Activated CD8-positive, alpha-beta memory T cell treated with anti-CD3 and anti-CD28 coated beads, Interleukin-2, amount 50 U/mL, for 4 hours (primary cell): ENCODE measurements at places on chromosomes 1 and 21.

DNA sequence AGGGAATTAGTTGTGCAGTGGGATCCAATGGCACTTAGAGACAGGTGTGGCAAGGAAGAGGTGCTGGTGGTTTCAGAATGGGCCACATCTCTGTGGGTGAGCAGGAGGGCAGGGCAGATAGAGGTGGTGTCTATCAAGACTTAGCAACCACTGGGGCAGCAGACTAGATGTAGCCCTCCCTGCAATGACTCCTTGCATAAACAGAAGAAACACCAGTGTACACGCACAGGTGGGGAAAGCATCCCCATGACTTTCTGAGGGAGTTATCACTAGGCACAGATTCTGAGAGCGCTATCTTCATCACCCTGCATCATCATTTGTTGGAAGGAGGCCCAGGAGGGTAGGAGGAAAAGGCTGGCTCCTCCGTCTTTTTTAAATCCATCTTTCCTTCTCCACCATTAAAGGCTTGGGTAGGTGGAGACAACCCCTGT, 58.4 kb downstream of the PLXNA2 start:
- DNase-seq: no peak

DNA sequence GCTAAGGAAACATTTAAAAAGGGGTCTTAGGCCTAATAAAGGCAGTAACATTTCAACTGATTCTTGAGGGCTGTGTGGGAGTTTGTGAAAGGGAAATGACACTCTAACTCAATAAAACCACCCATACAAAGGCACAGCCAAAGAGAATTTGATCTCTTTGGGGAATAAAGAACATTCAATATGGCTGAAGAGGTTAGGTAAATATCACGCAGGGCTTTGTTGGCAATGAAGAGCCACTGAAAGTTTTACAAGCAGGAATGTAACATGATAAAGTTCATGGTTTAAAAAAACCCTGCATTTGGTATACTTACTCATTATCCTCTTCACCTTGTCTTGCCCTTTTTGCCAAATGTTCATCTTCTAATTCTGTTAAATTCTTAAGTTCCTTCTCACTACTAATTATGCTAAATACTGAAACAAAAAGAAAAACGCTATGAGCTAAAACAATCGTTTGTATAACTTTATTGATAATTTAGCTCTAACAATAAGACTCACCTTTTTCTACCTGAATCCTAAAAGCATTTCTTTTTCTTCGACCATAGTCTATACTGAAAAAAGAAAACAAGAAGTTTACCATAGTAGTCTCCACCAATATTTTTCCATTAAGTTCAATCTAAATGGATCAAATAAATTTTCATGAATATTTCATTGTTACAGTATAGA, 12.5 kb downstream of the NVL start:
- no peak for DNase-seq

DNA sequence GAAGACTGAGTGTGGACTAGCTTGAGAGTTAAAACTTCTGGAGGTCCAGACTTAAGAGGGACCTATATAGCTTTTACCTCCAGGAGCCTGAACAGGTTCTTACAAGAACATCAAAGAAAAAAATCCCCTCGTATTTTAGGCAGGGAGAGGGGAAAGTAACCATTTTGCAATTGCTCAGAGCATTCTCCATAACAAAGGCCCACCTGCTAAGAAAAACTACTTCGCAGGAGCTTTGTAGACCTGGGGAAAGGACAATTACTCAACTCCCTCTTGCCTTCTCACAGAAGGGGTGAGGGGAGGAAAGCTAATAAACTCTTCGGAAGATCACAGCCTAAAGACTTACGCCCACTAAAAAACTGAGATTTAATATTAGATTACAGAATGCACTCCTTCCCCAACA, 86.3 kb downstream of the RERE start:
- no peak for DNase-seq

DNA sequence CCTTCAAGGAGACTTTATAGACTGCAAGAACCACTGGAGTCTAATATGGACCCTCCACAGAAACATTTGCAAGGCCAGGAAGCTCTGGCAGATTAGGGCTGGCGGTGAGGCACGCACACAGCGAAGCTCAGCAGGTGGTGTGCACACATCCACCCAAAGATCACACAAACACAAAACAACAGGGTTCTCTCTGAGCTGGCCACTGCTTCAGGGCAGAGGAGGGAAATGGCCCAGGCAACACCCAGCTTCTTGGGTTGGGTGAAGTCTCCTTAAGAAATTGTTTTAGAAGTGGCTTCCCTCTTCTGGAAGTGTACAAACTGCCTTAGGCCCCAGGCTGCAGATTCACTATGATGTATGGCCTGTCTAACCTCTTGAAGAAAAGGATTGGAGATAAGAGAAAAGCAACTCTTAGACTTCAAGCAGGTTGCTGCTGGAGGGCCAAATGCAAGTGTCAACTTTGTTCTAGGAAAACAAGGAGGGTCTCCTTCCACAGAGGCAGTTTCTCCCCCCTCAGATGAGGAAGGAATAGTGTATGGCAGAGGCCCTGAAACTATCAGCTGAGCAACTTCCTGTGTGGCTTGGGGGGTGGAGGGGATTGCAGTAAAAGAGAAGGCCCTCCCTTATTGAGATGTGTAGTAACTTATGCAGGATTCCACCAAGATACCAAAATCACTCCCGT, 2.0 kb downstream of the RCSD1 start:
- DNase-seq: no peak

DNA sequence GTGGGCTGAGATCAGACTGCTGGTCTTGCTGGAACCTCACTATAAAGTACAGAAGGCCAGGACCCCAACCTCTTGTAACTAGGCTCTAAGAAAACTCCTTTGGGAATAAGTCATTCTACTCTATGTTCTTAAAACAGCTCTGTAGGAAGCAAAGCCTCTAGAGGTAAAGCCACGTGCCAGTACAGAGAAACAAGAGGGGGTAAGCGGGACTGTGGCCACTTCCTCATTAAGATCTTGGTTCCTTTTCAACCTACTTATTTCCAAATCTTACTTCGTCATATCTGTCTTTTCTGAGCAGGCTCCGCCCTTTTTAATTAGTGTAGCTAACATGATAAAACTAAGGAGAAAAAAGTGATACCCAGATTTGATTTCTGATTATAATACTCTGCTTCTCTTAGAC, 3.8 kb downstream of the NCSTN start:
- DNase-seq: no peak

GRCh38 chr1:198253259-198253658, 96.5 kb downstream of the NEK7 start:
- no peak for DNase-seq

DNA sequence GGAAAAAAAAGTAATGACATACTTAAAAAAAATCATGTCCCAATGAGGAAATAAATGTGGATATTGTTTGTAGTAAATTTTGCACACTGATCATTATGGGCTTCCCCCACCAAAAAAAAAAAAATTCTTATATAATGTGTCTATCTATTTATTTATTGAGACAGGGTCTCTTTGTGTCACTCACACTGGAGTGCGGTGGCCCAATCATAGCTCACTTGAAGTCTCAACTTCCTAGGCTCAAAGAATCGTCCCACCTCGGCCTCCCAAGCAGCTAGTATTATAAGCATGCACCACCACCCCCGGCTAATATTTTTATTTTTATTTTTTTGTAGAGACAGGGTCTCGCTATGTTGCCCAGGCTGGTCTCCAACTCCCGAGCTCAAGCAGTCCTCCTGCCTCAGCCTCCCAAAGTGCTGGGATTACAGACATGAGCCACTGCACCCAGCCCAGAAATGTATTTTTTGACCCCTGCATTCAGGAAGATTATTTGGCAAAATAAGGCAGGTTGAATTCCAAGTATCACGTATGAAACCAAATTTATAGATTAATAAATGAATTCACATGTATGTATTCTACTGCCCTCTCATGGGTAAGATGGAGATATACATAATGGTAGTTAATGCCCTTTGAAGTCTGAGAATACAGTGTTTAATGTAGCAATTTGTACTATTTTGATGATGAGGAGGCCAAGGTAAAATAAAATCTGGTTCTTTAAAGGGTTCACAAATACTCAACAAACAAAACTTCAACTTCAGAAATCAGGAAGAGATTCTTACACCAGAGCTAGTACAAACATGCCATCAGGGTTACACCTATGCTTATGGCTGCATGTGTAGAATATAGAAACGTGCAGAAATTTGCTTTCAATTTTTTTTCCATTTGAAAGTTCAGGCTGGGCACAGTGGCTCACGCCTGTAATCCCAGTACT, 1.4 kb upstream of the DENND2C start:
- no peak for DNase-seq

DNA sequence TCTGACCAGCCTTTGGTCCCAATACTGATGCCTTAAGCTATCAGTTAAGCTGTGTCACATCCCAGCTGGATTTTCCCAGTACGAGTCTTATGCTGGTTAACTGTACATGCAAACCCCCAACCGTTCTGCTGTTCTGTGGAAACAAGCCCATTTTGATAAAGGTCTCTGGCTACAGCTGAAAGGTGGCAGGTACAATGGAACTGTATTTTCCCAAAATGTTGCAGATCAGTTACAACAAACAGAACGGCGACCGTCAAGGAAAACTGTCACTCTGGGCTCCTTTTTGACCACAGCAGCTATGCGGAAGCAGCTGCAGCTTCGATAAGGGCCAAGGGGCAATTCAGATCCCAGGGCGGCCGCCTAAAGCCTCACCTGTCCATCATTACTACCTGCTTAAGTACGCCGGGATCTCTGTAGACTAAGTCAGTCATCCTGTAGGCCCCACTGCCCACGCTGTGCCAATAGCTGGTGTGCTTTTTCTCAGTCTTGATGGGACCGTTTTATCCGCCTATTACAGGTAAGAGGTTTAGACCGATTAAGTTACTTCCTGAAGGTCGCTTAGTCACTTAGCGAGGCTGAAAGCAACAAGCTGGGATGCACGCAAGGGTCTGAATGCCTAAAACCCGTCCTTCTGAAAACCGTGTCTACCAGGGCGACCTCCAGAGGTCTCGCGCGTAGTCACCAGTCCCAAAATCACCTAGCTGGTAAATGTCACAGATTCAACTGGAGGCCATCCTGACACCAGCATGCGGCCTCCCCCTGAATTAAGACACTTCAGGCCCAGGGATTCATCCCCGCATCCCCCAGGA, 11.1 kb upstream of the RAB42 start:
- peak; percentile 61 for DNase-seq

DNA sequence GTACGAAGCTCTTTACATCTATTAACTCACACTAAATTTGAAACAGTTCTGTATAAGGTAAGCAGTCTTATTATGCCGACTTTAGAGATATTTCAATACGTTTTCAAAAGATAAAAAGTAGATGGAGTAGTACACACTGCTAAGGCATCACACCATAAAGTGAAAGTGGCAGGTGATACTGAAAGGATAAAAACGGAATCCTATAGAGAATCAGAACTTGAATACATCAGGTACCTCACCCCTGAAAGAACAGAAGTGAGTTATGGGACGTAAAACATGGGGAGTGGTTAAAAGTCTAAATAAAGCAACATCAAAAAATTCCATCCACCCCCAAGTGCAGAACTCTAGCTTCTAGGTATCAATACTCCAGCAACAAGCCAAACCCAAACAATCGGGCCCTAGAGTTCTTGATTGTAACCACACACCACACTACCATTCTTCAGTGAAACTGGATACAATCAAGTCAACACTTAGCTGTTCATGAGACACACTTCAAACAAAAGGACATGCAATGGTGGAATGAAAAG, 142.6 kb downstream of the SMYD3 start:
- DNase-seq: no peak

DNA sequence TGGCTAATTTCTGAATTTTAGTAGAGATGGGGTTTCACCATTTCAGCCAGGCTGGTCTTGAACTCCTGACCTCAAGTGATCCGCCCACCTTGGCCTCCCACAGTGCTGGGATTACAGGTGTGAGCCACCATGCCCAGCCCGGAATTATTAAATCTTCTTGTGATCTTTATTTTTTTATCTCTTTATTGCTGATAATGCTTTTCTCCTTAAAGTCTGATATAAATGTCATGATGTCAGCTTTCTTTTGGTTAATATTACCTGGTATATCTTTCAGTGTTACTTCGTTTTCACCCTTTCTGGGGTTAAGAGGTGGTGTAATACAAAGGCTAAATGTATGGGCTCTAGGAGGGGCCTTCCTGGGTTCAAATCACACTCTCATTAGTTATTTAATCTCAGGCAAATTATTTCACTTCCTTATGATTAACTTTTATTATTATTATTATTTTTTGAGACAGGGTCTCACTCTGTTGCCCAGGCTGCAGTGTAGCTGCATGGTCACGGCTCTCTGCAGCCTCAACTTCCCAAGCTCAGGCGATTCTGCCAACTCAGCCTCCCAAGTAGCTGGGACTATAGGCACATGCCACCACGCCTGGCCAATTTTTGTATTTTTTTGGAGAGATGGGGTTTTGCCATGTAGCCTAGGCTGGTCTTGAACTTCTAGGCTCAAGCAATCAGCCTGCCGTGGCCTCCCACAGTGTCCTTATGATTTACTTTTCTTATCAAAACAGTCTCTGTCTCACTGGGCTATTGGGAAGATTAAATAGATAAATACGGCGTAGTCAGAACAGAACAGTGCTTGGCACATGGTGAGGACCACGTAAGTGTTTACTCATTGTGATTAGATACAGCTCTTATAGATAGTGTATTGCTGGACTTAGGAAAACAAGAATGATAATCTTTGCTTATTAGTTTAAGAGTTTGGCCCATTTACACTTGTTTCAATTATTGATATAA, 216.5 kb downstream of the URB2 start:
- DNase-seq: no peak

DNA sequence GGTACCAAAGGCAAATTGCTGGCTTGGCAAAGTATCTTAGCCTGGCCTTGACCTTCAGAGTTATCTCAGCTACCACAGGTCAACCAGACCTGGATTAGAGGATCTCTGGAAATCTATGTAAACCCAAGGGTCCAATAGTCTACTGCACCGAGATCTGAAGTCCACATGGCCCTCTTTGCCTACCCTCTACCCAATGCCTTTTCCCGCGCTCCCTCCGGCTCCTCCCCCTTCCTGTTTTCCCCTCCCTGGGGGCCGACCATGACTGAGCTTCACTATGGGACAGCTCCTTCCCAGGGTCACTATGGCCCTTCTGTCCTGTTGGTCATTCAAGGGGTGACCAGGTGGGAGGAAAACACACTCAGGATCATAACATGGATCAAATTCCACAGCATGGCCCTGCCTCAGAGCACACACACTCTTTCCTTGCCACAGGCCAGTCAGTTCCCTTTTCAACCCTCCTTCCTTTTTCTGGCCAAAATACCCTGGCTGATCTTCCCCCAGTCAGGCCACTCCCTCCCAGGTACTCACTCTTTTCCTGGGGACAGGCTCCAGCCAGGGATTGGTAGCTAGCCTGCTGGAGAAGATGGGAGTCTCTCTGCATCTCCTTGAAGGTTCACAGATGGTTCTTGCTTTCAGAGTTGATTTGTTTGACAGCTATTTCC, 19.1 kb upstream of the TMEM183A start:
- DNase-seq: no peak

DNA sequence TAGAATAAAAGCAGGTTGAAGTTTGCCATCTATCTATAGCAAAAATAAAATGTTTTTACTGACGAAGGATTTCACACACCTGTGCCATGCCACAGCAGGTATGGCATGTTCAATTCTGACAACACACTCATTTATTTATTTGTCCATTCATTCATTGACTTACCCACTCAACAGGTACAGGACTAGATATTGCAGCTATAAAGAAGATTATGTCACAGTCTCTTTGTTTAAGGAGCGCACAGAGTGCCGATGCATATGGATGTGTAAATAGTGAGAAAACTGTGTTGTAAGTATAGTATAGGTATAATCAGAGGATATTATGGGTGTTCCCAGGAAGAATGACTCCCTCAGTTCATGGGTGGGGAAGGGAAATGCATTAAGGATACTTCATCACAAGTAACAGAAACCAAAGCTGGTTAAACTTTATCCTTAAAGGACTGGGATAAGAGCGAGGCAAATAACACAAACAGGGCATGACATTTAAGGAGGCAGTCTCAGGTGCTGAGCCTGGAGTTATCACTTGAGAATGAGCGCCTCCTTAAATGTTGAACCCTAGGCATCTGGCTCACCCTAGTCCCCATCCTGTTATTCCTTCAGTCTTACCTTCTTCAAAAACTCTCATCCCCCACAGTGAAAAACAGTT, 7.9 kb upstream of the ZRANB2 start:
- no peak for DNase-seq
